ENCODE measurements at places on chromosomes 13 and 19.

DNA sequence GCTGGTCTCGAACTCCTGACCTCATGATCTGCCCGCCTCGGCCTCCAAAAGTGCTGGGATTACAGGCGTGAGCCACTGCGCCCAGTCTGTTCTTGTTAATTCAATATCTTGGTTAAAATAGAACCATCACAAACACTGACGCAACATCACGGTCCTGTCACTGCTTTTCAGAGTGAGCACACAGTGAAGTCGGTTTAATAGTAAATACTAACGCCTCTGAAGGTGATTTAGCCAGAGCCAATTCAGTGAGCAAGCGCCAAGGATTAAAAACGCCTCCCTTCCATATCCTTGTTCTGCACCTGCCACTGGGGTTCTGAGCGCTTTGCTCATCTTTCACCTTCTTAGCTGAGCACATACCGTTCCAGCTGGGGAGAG is 30.3 kb downstream of the LAMP1 start:
- no peak for DNase-seq

DNA sequence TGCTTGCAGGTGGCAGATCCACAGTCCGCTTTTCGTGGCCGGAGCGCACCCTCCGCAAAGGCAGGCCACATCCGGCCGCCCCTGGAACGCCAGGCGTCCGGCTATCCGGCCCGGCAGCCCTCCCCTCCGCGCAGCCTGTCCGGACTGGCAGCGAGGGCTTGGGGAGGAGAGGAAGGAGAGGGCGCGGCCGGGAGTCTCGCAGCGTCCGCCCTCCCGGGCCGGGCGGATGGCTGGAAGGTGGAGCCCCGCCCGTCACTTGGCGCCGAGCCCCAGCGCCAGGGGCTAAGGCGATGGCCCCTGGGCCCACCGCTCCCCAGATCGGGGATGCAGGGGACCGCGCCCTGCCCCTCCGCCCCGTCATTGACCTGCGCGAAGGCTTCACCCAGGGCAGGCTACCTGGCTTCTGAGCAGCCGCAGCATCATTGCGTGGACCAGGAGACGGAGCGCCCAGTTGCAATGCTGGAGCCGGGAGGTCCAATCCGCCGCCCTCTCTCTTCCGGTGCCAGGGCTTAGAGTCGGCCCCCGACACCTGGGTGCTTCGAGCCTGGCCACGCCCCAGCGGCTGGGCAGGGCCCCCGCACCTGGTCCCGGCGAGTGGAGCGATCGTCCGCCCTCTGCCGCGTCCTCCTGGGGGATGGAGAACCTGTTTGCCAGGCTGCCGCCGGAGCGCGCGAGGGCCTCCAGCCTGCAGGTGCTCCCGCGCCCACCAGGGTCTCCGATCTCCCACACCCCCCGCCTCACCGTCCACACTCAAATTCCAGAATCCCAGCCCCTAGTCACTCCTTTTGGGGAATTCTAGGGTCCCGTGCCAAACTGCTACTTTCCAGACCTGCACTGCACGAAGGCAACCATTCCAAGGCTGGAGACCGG is at the start of gene FUT1:
FUT1 (minus strand) TSS at position 146 of the 870 bp plus-strand sequence. CDS start 1,360 bp downstream, outside the sequence.
- DNase-seq = no peak

GRCh38 chr13:34700155-34700554 is 241.9 kb upstream of the NBEA start:
- no peak for DNase-seq

- DNase-seq = peak; percentile 52
Measured at GRCh38 chr19:46634045-46634655, 1.9 kb downstream of the GNG8 start.

DNA sequence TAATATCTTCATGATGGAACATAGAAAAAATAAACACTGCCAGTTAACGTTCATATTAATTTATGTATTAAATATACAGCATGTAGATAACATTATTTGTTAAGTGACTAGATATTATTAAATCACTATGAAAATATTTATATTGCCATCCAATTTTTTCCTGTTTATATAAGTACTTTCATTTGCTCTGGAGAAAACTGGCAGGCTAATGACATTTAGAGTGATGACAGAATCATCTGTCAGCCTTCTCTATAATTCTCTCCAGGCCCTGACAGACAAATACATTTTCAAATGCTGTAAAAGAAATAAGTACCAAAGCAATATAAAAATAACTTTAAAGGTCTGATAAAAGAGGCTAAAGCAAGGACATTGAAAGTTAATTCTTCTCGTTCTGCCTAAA is 2556.7 kb upstream of the PCDH20 start:
- no peak for DNase-seq

GRCh38 chr13:88464851-88465250 is 793.7 kb downstream of the SLITRK5 start:
- DNase-seq = no peak

GRCh38 chr19:1451916-1452801 is 2.2 kb downstream of the APC2 start:
- DNase-seq = no peak

DNA sequence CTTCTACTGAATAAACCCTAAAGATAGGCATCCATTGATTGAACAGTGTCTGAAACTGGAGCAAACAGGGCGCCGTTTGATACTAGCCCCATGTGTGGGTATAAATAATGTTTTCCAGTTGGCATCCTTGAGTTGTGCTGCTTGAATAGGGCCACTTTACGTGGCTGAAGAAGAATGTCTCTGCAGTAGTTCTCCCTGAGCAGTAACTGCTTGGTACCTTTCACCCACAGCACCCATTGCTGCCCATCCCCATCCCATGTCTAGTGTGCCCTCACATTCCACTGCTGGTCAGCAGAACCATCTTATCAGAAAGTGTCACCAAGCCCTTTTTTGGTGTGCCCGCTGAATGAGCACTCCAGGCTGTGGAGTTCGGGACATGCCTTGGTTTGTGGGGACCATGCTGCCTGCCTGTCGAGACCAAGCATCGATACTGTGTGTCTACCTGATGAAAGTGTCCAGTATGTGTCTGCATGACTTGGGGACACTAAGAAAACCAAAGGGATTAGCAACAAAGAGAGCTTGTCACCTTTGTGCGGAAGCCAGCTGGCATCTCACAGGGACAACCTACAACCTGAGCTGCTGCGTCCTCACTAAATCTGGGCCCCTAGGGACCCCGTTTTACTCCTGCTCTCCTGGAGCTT is 162.0 kb downstream of the TM9SF2 start:
- DNase-seq = no peak

GRCh38 chr13:34546344-34547250 is 395.5 kb upstream of the NBEA start:
- no peak for DNase-seq

DNA sequence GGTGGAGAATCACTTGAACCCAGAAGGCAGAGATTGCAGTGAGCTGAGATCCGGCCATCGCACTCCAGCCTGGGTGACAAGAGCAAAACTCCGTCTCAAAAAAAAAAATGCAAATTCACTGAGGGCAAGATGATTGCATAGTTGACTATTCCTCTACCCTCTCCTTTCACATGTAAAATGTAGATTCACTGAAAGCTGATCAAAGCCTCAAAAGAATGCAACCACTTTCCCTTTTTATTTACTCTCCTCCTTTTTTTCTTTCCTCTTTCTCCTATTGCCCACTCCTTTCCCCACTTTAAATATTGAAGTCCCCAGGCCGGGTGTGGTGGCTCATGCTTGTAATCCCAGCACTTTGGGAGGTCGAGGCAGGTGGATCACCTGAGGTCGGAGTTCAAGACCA is 6.3 kb downstream of the TEX101 start:
- DNase-seq = no peak

DNA sequence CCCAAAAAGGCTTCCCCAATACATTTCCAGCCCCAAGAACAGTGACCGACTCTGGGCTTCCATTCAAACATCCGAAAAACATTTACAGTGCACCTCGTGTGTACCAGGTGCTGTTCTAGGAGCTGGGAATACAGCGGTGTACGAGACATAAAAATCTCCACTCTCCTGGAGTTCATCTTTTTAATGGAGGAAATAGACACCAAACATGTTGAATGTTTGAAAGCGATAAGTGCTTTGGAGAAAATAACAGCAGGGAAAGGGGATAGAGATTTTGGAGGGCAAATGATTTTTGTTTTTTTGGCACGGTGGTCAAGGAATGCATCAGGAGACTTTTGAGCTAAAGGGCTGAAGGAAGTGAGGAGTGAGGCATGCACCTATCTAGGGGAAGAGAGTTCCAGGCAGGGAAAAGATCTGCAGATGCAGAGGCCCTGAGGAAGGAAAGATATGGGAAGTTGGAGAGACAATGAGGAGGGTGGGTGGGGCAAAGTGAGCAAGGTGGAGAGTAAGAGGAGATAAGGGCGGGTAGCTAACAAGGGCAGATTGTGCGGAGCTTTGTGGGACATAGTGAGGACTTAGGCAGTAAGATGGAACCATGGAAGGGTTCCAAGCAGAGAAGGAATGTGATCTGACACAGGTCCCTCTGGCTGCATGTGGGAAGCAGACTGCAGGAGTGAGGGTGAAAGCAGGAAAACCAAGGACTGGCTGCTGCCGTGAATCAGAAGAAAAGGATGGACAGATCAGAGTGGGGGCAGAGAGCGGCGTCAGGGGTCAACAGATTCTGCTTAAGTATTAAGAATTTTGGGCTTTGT is 703 bp upstream of the FBL start:
- no peak for DNase-seq

DNA sequence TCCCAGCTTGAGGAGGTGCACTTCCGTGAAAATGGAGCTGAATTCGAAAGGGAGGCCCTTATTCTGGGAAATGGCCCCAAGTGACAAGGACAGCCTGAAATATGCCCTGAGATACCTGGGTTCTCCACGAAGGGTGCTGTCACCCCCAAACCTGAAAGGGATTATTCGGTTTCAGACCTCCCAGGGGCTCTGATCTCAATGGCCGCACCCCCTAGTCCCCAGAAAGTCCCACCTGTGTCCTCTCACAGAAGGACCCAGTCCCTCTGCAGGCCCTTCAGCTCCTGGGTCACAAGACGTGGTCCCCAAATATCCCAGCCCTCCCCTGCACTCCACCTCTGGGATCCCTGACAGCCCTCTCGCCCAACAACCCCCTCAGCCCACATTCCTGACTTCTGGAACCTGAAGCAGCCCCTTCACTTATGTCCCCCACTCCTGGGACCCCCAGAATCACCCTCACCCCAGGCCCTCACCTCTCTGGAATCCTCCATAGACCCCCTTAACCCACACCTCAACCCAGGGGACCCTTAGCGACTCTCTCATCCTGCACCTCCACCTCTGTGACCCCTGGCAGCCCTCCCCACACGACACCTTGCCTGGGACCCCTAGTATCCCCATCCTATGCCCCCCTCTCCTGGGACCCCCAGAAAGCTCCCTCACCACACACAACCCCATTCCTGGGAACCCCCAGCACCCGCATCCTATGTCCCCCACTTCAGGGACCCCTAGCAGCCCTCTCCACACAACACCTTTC is 606 bp downstream of the SYNGR4 start:
- DNase-seq = no peak

DNA sequence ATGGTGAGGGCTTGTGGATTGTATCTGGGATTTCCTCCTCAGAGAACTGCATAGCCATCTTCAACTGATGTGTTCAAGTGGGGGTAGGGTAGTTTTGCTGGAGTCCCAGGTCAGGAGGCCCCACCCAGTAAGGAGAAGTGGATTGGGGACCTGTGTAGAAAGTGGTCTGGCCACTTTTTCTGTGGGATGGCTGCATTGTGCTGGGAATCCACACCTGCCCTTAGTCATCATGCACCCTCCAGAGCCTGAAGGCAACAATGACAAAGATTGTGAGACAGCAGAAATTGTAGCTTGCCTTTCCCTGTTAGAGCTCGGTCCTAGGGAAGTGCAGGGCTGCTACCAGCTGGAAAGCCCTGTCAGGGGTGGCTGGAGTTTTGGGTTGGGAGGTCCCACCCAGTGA is 255.4 kb downstream of the NDFIP2 start:
- no peak for DNase-seq

DNA sequence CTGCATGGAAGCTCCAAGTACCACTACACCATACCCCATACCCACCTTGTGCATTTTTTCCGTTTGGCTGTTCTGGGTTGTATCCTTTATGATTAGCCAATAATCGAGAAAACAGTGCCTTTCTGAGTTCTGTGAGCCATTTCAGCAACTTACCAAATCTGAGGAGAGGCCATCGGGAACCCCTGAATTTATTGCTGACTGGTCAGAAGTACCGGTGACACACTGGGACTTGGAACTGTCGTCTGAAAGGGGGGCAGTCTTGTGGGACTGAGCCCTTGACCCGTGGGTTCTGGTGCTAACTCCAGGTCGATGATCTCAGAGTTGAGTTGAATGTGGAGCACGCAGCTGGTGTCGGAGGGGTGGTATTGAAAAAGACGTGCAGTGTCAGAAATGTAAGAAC is 15.0 kb downstream of the UPF3A start:
- no peak for DNase-seq

- no peak for DNase-seq
Measured at GRCh38 chr19:4415352-4415751, 12.9 kb downstream of the CHAF1A start.

GRCh38 chr19:38763795-38764220 is 9.5 kb downstream of the LGALS7 start:
- DNase-seq = no peak

- DNase-seq = no peak
Measured at GRCh38 chr13:48175185-48175584, 57.8 kb upstream of the ITM2B start.

- no peak for DNase-seq
Measured at GRCh38 chr19:49441210-49441959, at the start of gene SLC17A7. TSS of gene SLC17A7 (minus strand) at chr19:49441527. CDS start at chr19:49441379, 148 bp downstream.

GRCh38 chr13:49784886-49785570 is 7.5 kb downstream of the KPNA3 start:
- no peak for DNase-seq

DNA sequence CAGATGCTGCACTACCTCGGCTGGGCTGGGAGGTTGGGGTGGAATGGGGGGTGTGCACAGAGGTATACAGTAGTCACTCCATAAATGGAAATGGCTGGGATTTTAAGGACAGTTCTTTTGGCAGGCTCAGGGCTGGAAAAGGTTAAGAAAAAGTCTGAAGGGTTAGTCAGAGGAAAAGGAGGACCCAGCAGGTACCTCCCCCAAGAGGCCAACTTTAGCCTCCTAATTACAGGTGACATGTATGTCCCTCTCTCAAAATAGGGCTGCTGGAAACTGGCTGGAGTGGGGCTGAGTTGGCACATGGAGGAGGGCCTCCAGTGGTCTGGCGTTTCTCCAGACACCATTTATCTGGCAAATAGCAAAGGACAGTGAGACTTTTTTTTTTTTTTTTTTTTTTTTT is 994 bp downstream of the CCDC194 start:
- DNase-seq = no peak

DNA sequence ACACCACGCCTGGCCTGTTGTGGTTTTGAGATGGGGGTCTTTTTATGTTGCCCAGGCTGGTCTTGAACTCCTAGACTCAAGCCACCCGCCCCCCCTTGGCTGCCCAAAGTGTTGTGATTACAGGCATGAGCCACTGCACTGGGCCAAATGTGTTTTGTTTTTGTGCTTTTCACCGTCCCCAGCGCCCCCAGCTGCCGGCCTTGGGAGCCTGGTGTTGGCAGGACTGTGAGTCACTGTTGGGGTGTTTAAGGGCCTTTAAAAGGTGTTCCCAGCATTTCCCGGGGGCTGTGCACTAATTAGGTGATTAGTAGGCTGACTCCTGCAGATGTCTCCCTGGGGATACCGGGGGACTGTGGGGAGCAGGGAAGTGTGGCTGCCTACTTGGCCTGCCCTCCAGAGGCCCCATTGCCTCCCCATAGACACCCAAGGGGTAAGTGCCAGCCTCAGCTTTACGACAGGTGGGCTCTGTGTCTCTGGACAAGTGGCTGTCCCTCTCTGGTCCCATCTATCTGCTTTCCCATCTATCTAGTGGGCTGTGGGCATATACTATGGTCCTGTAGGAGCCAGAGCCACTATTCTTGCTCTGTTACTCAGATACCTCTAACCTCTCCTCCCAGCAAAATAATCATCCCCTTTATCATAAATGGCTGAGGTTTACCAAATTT is 11.8 kb upstream of the TLE5 start:
- no peak for DNase-seq

- no peak for DNase-seq
Measured at GRCh38 chr13:80469105-80469852, 128.4 kb upstream of the SPRY2 start.
